ENCODE measurements at places on chromosomes 13 and 19. TPM values are rescaled to one million over a fixed set of nuclear protein-coding genes. Genes with fewer than 3 reads are reported as not detected.

The TEX29 gene
- 0.14 TPM for total RNA-seq

The OCEL1 gene
- 3.8 TPM for total RNA-seq

The SMIM24 gene
- not detected for total RNA-seq

The ZNF541 gene
- total RNA-seq: 0.33 TPM

The LRP3 gene
- total RNA-seq: 12.0 TPM

The AKT1S1 gene
- 9.9 TPM for total RNA-seq

The UBE2S gene
- 96.0 TPM for total RNA-seq

The TPP2 gene
- 75.2 TPM for total RNA-seq

The KLK10 gene
- total RNA-seq: 1.0 TPM

The SAMD4B gene
- total RNA-seq: 32.2 TPM

The ZNF497 gene
- total RNA-seq: 1.3 TPM

The ZNF709 gene
- total RNA-seq: 3.5 TPM

The SWSAP1 gene
- total RNA-seq: 0.79 TPM

The IFI30 gene
- total RNA-seq: 8.0 TPM

DNA sequence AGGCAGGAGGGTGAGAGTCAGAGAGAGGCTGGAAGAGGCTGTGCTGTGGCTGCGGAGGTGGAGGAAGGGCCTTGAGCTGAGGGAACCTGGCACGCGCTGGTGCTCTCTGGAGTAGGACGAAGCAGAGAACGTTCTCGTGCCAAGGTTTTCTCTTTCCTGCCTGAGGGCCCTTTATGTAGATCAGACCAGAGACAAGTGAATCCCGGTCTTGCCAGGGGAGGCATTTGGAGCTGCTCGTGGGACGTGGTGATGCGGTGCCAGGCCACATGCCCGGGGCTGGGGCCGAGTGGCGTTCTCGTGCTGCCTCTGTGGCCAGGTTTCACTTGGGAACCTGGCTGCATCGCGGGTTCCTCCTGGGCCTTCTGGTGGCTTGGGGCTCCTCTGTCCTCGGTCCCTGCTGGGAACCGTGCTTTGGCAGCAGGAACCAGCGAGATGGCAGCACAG, 54.2 kb downstream of the KDM4B start:
- no peak for DNase-seq

GRCh38 chr13:48749699-48750473, 96.2 kb downstream of the CYSLTR2 start:
- DNase-seq: peak; percentile 84

DNA sequence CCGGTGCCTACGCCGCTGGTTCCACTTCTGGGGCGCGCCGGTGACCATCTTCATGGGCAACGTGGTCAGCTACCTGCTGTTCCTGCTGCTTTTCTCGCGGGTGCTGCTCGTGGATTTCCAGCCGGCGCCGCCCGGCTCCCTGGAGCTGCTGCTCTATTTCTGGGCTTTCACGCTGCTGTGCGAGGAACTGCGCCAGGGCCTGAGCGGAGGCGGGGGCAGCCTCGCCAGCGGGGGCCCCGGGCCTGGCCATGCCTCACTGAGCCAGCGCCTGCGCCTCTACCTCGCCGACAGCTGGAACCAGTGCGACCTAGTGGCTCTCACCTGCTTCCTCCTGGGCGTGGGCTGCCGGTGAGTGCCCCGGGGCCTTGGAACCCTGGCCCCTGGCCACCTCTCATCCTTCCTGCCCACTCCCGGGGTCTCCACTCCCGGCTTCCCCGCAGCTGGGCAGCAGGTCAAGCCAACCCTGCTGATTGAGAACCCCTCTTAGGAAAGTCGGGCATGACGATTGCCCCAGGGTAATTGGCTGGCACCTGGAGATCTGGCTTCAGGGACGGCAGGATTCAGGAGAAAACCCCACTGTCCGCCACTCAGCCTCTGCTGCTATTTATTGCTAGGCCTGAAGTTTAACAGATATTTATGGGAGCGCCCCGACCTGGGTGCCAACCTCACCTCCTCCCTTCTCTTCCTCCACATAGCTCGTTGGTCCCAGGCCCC, 39.1 kb downstream of the TRPM4 start:
- DNase-seq: no peak

DNA sequence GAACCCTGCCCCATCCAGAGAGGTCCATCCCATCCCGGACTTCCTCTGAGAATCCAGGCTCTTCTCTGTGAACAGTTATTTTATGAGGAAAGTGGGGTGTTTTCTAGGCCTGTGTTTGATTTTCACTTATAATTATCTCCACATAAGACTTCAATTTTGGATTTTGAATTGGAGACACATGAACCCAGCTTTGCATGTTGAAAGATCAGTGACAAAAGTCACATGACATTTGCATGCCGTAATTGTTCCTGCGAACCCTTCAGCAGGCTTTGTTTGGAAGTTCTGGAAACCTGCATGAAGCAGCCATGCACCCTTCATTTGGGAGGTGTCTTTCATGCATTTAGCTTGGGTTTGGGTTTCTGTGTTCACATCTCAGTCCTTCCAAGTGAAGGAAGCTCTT, 44.9 kb upstream of the ZNF536 start:
- no peak for DNase-seq

GRCh38 chr19:16143399-16144215, at the start of gene HSH2D:
TSS of gene HSH2D (plus strand) at chr19:16143685. CDS start at chr19:16148751, 5,066 bp downstream.
- DNase-seq: no peak

GRCh38 chr19:54473071-54473891, at the start of gene CDC42EP5:
TSS of gene CDC42EP5 (minus strand) at chr19:54473296. CDS start at chr19:54465547, 7,749 bp downstream.
- peak; percentile 88 for DNase-seq

- DNase-seq: no peak
Observed at GRCh38 chr13:79492313-79492798, 11.4 kb downstream of the NDFIP2 start.

GRCh38 chr13:33543089-33543459, 257.5 kb upstream of the STARD13 start:
- DNase-seq: no peak

- peak; percentile 32 for DNase-seq
Observed at GRCh38 chr19:15296841-15297415, 35.4 kb downstream of the BRD4 start.

DNA sequence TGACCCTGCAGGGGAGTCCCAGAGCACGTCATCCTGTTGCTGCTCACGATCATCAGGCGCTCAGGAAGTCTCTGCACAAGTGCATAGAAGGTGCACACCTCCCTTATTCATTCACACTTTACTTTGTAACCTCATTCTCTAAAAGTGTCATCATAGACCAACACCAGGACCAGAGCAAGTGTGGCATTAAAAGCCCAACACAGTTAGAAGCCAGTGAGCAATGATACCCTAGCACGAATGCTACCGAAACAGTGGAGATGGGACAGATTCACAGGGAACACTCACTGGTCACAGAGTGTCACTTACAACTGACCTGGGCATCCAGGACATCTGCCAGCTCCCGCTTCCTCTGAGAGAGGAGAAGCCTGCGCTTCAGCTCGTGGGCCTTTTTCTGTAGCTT, 17.0 kb downstream of the HAUS8 start:
- no peak for DNase-seq

GRCh38 chr13:25541434-25542123, 169.8 kb downstream of the ATP8A2 start:
- DNase-seq: no peak

GRCh38 chr19:48398375-48399235, 5.1 kb downstream of the GRIN2D start:
- DNase-seq: peak; percentile 88

DNA sequence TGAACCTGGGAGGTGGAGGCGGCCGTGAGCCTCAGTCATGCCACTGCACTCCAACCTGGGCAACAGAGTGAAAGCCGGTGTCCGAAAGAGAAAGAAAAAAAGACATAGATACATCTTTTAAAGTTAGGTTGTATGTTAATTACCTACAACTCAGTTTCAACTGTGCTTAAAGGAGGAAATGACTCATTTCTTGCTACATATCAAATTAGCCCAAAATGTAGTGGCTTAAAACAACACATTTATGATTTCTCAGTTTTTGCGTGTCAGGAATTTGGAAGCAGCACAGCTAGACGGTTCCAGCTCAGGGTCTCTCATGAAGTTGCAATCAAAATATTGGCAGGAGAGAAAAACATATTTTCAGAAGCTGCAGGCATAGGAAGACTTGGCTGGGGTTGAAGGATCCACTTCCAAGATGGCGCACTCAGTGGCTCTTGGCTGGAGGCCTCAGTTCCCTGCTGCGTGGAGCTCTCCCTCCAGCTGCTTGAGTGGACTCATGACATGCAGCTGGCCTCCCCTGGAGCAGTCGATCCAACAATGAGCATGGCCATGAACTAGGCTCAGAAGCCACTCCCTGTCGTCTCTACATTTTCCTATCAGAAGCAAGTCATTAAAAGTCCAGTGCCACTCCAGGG, 7.1 kb downstream of the LDLR start:
- peak; percentile 66 for DNase-seq

DNA sequence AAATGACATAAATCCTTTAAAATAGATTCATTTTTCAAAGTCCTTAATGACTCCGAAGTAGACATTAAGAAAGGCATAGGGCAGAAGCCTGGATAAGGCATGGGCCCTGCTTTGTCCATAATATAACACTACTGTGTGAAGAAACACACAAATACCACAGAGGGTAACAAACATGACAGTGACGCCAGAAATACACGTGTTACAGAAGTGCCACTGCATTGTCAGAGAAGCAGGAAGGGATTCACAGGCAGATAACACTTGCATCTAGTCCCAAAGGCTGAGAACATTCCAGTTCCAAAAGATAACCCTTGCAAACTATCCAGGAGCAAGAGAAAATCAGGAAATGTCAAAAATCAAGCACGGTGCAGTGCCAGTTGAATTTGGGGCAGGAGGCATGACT, 633.2 kb downstream of the LIG4 start:
- no peak for DNase-seq

- no peak for DNase-seq
Observed at GRCh38 chr19:50326101-50326664, 3.0 kb downstream of the KCNC3 start.

DNA sequence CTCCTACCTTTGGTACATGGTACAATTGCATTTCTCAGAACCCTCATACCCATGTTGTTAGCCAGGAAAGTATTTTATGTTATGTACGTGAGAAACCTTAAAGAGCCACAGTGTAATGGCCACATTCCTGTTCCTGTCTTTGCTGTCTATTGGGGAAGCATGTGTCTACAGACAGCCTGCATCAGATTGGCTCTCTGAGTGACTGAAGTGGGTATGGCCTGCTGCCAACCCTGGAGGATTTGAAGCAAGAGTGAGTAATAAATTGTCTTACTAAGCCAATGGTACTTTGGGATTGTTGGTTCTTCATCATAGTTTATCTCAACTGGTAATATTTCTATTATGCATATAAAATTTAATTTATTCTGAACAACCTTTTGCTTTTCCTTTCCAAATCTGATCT, 574.1 kb downstream of the LMO7 start:
- no peak for DNase-seq

GRCh38 chr13:111005808-111006505, 91.1 kb upstream of the ANKRD10 start:
- peak; percentile 85 for DNase-seq

DNA sequence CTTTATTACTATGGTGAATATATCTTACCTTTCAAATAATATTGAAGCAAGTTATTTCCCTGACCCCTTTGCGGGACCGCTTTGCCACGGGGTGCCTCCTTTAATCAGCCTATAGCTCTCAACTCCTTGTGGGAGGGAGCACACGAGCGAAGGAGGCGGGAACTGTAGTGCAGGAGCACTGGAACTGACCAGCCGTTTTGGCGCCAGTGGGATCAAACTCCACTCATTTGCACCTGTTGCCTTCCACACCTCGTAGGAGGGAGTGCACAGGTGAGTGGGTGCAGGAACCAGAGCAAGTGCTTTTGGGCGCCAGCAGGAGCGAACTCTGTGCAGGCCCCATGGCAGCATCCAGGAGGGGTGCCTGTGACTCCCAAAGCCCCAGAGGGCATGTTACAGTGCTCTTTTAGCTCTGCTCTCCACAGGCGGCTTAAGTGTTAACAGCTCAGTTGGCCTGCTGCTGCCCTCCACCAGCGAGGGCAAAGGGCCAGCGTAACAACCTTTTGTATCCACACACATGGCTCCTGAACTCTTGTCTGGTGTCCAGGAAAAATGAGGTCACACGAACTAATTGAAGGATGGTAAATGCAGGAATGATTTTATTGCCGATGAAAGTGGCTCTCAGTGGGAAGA, 206.9 kb downstream of the GGACT start:
- DNase-seq: no peak

GRCh38 chr19:1199531-1199930, 6.0 kb upstream of the STK11 start:
- no peak for DNase-seq

DNA sequence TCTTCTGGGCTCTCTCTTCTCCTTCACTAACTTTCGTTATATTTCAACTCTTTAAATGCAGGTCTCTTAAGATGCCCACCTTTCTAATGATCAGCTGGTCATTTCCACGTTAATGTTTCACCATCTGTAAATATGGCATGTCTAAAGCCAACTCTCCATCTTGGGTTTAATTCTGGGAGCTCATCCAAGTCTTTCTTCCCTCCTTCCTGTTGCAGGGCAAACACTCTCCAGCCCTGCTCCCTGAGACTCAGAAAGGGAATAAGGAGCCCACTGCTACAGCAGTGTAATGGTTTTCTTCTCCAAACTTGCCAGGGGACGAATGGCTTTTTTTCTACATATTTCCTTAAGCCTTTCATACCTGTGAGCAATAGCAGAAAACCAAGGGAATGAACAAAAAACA, 73.3 kb upstream of the SOX1 start:
- DNase-seq: no peak

GRCh38 chr19:35612224-35612558, 344 bp upstream of the HAUS5 start:
- DNase-seq: no peak

Measured in dermis blood vessel endothelial cell (primary cell).